Activated CD8-positive, alpha-beta memory T cell treated with anti-CD3 and anti-CD28 coated beads for 1 hour (primary cell): ENCODE measurements at places on chromosomes 4 and X.

GRCh38 chr4:173213296-173213695 is 44.7 kb downstream of the GALNT7 start:
- no peak for DNase-seq

GRCh38 chr4:185782523-185782922 is 29.5 kb downstream of the SORBS2 start:
- no peak for DNase-seq

GRCh38 chr4:127634181-127634580 is 1.4 kb downstream of the INTU start:
- no peak for DNase-seq

GRCh38 chrX:148422526-148422925 is 77.9 kb upstream of the AFF2 start:
- no peak for DNase-seq

DNA sequence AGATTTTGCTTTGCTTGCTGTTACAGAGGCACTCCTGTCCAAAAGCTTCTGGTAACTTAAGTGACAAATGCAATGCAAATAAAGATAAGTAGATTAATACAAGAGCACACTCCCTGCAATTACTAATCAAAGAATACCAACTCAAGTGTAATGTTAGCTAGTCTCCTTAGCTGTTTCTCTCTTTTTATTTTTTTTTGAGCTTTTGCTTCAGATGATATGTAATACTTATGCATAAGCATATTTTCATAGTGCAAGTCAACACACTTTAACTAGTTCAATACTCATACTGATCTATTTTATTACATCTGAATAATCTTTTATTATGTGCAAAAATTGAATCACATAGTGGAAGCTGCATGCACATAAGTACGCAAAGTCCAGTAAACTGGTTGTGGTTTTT is 2.7 kb downstream of the SLC7A11 start:
- no peak for DNase-seq

GRCh38 chr4:158543191-158543590 is 21.5 kb downstream of the RXFP1 start:
- DNase-seq: no peak

GRCh38 chr4:149796381-149796780 is 19.3 kb downstream of the IQCM start:
- DNase-seq: no peak

- no peak for DNase-seq
These were observed 331.3 kb upstream of the SFRP2 start for GRCh38 chr4:154120006-154120676.
